ENCODE measurements at places on chromosomes 5 and 9.

GRCh38 chr5:72543365-72543764 lies 36.2 kb upstream of the ZNF366 start:
- DNase-seq: no peak

DNA sequence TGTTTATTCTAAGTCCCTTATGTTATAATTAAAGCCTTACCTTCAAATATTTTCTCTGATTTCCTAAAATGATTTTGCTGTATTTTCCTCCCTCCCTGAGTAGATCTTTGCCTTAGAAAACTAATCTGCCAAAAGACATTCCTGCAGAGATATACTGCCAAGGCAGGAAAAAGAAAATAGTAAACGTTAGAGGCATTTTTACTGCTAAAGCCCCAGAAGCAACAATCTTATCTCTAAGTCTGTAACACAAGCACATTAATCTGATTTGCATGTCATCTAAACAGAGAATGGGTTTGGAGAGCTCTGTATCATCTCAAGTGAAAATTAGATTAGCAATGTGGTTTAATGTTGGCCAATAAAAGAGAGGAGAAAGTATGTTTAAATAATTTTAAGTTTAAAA lies 847.7 kb downstream of the MAT2B start:
- no peak for DNase-seq

- no peak for DNase-seq
Measured at GRCh38 chr5:137695651-137696428, 40.0 kb downstream of the KLHL3 start.

DNA sequence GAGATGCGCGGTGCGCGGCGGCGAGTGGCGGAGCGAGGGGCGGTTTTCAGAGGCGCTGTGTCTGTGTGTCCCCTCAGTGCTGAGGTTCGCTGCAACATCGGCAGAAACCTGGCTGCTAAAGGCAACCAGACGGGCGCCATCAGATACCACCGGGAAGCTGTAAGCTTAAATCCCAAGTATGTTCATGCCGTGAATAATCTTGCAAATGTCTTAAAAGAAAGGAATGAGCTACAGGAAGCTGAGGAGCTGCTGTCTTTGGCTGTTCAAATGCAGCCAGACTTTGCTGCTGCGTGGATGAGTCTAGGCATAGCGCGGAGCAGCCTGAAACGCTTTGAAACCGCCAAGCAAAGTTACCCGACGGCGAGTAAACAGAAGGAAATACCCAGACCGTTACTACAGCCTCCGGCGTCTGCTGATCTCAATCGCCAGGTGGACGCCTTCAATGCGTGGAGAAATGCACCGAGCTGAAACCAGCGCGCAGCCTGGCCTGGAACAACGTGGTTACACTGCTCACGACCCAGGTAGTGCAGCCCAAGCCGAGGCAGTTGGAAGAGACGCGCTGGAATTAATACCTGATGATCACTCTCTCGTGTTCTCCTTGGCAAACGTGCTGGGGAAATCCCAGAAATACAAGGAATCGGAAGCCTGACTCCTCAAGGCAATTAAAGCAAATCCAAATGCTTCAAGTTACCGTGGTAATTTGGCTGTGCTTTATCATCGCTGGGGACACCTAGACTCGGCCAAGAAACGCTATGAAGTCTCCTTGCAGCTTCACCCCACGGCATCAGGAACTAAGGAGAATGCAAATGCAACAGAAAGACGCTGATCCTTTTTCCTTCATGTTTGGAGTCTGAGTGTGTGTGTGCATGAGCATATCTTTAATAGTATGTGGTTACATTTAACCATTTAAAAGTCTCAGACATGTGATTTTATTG lies 15.9 kb downstream of the OR2V1 start:
- DNase-seq: no peak

GRCh38 chr5:1208743-1209488 lies 7.5 kb downstream of the SLC6A19 start:
- DNase-seq: peak; percentile 53

GRCh38 chr5:57653636-57654290 lies 171.2 kb upstream of the ACTBL2 start:
- no peak for DNase-seq

DNA sequence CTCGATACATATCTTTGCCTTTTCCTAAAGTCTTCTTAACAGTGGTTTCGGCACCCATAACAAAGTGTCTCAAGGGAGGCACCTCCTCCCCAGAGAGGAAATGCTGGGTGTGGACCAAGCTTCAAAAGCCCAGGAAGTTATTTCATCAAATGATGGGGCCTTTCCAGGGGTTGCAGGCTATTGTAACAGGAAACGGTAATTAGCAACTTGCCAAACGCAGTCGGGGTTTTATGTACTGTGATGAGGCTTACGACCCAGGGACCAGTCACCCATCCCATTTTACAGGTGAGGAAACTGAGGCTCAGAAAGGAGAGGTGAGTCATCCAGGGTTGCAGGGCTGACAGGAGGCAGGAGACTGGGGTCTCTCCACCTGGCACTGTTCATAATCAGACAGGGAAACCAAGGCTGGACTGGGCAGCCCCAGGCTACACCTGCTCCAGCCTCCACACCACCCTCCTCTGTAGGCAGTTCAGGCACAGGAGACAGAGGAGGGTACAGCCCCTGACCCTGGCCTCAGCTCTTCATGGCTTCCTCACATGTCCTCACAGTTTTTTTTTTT lies 30.0 kb upstream of the SUSD3 start:
- DNase-seq: no peak

DNA sequence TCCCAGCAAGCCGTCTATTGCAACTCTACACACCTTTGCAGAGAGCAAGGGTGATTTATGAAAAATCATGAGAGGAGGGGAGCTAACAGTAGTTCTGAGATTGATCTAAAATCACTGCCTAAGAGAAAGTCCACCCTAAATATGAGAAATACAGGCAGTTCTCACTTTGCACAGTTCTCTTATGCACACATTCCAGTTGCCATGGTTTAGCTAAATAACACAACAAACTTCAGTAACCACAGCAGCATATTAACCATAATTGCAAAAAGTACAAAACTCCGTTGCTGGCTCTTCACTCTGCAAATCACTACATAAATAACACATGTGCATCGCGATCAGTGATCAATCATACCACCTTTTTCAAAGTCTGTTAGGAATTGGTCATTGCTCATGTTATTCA lies 31.1 kb downstream of the PGGT1B start:
- DNase-seq: no peak

DNA sequence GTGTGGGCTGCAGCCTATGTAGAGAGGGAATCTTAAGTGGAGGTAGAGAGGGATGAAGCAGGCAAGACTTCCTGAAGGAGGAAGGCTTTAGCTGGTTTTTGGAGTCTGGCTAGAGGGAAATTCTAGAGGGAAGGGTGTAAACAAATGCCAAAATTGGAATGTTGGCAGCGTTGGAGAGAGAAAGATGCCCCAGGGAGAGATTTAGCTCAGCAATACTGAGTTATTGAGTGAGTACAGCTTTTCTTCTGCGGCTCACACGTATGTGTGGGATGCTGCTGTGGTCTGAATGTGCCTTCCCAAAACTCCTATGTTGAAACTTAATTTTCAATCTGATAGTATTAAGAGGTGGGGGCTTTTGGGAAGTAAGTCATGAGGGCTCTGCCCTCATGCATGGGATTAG lies 24.5 kb upstream of the GLRA1 start:
- no peak for DNase-seq

- no peak for DNase-seq
Measured at GRCh38 chr9:77063645-77064285, 44.3 kb downstream of the FOXB2 start.

DNA sequence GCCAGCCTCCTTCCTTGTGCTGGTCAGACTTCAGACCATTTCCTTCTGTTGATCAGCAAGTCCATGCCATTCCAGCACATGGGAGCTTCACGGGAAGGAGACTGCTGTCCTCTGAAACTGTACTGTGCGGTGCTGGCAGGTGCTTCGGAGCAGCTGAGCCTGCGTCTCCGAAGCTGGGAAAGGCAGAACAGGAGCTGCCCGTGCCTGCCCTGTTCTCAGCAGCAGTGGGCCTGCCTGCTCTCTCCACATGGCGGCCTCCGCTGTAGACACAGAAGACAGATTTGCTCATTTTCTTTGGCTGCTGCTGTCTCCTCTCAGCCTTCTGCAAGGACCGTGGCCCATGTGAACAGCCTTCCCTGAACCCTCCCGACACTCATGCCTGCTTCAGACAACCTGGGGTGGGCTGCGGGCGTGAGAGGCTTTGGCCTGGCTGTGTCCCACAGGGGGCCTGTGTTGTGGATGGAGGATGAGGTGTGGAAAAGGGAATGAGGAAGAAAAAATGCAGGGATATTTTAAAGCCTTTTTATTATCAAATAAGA lies 43.1 kb downstream of the HABP4 start:
- no peak for DNase-seq

DNA sequence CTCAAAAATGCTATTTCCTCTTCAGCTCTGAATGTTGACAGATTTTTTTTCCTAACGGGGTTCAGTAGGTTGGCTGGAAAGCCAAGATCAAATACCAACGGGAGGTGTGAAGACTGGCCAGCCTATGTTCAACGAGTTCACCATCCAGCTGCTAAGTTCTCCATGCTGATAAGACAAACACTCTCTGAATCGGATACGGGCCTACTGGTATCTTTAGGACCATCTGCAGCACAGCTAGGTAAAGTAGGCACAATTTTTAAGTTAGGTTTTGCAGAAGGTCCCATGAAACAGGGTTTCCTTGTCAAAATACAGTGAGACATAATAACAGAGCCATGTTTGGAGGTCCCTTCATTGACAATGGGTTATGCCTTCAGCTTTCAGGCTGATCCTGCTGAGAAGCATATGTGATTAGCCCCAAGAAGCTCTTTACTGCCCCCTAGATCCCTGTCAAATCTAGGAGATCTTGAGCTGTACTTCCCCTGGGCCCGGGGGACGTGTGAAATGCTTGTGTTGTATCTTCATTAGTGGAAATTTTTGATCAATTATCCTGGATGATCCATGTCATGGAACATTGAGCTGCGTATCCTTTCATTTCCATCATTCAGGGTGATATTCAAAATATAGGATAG lies 60.6 kb downstream of the PGM5 start:
- no peak for DNase-seq

DNA sequence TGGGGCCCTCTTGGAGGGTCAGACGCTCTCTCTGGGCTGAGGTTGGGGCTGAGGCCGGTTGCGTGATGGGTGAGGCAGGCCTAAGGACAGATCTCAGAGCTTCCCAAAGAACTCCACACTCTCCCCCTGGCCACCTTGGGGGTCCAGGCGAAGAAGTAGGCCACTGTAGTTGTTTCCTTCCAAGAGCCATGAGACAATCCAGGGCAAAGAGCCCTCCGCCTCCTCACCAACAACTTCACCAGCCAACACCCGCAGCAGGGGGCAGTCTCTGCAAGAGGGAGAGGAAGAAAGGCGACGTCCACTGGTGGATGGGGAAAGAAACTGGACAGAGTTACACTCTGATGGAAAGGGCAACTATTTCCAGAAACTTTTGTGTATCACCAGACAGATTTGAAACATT lies 10.7 kb downstream of the SLC35A4 start:
- DNase-seq: no peak

DNA sequence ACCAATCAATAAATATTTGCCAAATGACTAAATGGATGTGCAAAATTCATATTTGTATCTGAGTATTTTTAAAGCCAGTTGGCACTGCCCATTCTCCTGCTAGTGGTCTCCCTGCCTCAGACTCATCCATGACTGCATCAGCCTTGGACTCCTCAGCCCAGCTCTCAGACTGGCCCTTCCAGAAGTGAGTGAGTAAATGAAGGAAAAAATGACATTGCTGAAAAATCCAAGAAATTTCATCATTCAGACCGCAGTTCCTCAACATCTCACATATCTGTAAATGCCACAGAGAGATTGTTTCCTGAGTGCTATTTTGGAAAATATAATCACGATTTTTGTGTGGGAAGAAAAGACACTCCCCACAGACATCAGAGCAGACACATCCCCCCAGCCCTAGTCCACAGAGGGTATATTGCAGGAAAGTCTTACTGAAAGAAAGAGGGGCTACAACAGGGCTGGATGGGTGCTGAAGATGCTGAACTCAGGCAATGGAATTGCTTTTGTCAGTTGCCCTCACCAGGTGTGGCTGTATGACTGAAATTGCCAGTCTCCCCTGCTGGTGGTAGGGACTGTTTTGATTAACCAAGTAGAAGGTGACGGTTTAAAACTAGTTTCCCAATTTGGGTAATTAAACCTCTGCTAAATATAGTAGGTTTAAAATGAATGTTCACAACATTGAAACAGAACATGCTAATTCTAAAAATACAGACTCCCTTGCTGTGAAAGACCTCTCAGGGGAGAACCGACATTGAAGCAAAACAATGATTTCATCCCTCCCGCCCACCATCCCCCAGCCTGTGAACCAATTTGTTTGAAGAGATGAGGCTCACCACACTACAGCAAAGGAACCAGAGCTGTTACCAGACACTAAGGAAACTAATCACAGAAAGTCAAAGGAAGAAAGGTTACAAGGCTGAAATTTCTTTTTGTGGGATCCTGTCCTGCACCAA lies 158.8 kb downstream of the DEPDC1B start:
- no peak for DNase-seq

GRCh38 chr5:139177809-139178588 lies 20.2 kb downstream of the SIL1 start:
- DNase-seq: peak; percentile 78

GRCh38 chr9:116072046-116072445 lies 81.5 kb upstream of the PAPPA start:
- no peak for DNase-seq

DNA sequence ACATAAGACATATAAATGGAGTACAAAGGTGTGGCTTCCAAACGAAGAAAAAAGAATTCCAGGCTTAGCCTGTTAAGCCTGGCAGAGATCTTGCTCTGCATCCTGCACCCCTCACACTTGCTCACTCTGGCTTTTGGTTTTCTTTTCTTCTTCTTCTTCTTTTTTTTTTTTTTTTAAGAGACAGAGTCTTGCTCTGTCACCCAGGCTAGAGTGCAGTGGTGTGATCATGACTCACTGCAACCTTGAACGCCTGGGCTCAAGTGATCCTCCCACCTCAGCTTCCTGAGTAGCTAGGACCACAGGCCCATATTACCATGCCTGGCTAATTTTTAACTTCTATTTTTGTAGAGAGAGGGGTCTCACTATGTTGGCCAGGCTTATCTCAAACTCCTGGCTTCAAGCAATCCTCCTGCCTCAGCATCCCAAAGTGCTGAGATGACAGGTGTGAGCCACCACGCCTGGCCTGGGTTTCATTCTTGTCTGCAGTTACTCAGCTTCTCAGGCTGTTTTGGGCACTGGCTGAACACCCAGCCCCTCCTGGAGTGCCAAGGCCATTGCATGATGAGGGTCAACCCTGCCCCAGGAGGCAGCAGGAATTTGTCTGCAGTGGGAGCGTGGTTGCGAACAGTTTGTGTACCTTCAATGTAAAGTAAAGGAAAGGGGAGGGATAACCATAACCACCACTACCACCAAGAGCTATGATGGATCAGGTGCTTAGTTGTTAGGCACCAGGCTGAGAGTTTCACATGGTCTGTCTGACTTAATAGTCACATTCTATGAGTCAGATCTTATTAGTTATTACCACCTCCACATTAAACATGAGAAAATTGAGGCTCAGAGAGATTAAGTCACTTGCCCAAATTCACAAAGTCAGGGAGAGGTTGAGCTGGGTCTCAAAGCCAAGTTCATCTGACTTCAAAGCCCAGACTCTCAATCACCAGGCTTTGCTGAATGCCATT lies 219.2 kb upstream of the PANK3 start:
- no peak for DNase-seq

GRCh38 chr9:107447834-107448233 lies 41.7 kb downstream of the KLF4 start:
- DNase-seq: no peak
